ENCODE measurements at places on chromosomes 16 and 17. TPM values are rescaled to one million over a fixed set of nuclear protein-coding genes. Genes with fewer than 3 reads are reported as not detected.

DNA sequence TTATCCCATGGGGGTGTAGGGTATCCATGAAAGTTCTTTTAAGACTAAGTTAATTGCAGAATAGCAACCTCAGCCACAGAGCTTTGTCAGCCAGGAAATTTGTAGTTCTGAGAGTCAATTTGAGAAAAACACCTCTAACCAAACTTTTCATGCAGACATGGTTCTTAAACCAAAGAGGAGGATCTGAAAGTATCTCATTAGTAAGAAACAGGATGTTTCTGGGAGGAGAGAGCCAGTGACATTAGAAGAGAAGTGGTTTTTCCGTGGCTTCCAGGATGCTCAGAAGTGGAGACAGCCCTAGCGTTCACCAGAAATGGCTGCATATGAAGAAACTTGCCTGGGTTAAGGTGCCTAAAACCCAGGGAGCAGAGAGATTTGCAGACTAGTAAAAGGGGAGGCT lies 7.9 kb downstream of the GNAO1 start:
- H3K36me3 ChIP-seq = no peaks in the 10 kb centered on the region
- peak overlapping the region; percentile 3 for H3K27ac ChIP-seq
- no peak overlapping the region for H3K4me3 ChIP-seq
- H3K27me3 ChIP-seq = peaks cover 11% of the 10 kb centered on the region

- H3K27ac ChIP-seq = no peak overlapping the region
- H3K4me3 ChIP-seq = no peak overlapping the region
- H3K4me1 ChIP-seq = peaks cover 7% of the 10 kb centered on the region
- peaks cover 5% of the 10 kb centered on the region for H3K27me3 ChIP-seq
These were observed 6.2 kb upstream of the C1QTNF1 start for GRCh38 chr17:79017546-79018369.

GRCh38 chr17:27984404-27984803 lies 58.1 kb upstream of the NLK start:
- no peak for DNase-seq
- no peaks in the 10 kb centered on the region for H3K36me3 ChIP-seq
- H3K4me1 ChIP-seq = peaks cover 10% of the 10 kb centered on the region
- no peaks in the 10 kb centered on the region for H3K27me3 ChIP-seq
- H3K27ac ChIP-seq = peak overlapping the region; percentile 80

CHST6 gene
- under 0.01 TPM for polyA plus RNA-seq

DNA sequence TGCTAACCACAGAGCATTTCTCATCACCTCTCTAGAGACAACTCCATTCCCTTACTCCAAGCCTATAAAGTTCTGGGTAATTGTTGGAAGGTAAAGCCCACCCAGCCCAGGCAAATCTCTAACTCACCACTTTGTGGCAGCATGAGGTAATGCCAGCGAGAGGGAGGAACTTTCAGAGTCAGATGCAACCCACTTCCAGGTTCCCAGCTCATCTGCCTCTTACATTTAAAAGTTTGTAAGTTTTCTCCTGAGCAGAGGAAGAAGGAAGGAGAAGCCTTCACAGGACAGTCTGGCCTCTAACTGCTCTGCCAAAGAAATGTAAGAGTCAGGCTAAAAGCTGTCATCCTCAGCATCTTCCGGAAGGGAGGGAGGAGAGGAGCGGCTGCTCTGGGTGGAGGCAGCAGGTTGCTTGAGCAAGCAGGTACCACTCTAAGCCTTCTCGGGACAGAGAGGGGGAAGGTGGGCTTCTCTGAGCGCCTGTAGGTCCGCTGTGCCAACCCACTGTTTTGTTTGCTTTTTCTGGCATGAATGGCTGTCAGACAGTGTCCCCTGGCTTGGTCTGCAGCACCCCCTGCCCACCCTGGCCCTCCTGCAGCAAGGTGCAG lies 1.0 kb downstream of the ZNF319 start:
- DNase-seq = no peak
- H3K4me1 ChIP-seq = peaks cover 63% of the 10 kb centered on the region
- H3K27ac ChIP-seq = peak overlapping the region; percentile 92
- peak overlapping the region; percentile 77 for H3K4me3 ChIP-seq

DNA sequence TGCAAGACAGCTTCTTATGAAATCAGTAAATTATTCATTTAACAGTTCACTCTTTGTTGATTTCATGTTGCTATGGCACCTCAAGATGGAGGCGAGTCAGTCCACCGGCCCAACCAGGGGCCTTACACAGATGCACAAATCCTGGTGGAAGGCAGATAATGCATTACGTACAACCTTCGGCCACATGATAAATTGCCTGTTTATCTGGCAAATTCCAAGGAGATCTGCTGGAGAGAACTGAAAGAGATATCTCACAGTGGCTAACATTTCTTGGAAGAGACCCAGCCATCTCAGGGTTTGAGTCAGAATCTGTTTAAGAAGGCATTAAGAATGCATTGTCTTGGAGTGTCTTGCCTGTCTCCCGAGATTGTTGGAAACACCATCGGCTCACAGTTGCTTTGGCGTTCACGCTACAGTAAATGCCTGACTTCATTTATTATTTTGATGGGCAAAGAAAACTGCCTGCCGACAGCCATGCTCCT lies 225.6 kb downstream of the MSI2 start:
- H3K4me1 ChIP-seq = peaks cover 18% of the 10 kb centered on the region
- H3K27ac ChIP-seq = no peak overlapping the region
- H3K36me3 ChIP-seq = no peaks in the 10 kb centered on the region
- no peaks in the 10 kb centered on the region for H3K27me3 ChIP-seq
- no peak overlapping the region for H3K4me3 ChIP-seq
- no peak for DNase-seq

CSH2 gene
- polyA plus RNA-seq = not detected

GRCh38 chr16:75929046-75929445 lies 202.8 kb upstream of the CPHXL start:
- no peak for DNase-seq
- H3K27ac ChIP-seq = no peak overlapping the region
- no peaks in the 10 kb centered on the region for H3K4me1 ChIP-seq
- H3K4me3 ChIP-seq = no peak overlapping the region
- H3K36me3 ChIP-seq = no peaks in the 10 kb centered on the region

CDH3 gene
- 5.9 TPM for polyA plus RNA-seq

- peaks cover 34% of the 10 kb centered on the region for H3K4me1 ChIP-seq
- H3K27me3 ChIP-seq = no peaks in the 10 kb centered on the region
- H3K36me3 ChIP-seq = peaks cover 48% of the 10 kb centered on the region
- no peak for DNase-seq
These were observed 6.3 kb downstream of the TERF2IP start for GRCh38 chr16:75653922-75654321.

DNA sequence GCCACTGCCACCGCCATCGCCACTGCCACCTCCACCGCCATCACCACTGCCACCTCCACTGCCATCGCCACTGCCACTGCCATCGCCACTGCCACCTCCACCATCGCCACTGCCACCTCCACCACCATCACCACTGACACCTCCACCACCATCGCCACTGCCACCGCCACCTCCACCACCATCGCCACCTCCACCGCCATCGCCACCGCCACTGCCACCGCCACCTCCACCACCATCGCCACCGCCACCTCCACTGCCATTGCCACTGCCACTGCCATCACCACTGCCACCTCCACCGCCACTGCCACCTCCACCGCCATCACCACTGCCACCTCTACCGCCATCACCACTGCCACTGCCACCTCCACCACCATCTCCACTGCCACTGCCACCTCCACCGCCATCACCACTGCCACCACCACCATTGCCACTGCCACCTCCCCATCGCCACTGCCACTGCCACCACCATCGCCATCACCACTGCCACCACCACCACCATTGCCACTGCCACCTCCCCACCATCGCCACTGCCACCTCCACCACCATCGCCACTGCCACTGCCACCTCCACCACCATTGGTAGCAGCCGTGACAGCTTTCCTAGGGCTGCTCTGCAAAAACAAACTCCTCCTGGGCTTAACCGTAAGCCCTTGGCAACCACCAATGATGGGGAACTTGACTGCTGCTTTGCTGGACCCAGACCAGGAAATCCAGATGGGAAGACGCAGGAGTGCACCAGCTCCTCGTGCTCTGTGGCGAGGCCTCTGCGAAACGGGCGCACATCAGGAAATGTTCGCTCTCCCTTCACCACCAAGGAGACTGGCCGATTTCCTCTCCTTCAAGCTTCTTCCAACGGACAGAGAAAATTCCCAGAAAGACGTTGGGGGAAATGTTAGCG lies 147.2 kb downstream of the RBFOX3 start:
- H3K27me3 ChIP-seq = peaks cover 38% of the 10 kb centered on the region
- no peak overlapping the region for H3K4me3 ChIP-seq
- no peak overlapping the region for H3K27ac ChIP-seq
- DNase-seq = no peak

All from spleen (tissue), 13 donors.